ENCODE measurements at places on chromosomes 16 and 17.

- DNase-seq, result no peak
Observed at GRCh38 chr16:48959747-48960146, 321.9 kb downstream of the CBLN1 start.

DNA sequence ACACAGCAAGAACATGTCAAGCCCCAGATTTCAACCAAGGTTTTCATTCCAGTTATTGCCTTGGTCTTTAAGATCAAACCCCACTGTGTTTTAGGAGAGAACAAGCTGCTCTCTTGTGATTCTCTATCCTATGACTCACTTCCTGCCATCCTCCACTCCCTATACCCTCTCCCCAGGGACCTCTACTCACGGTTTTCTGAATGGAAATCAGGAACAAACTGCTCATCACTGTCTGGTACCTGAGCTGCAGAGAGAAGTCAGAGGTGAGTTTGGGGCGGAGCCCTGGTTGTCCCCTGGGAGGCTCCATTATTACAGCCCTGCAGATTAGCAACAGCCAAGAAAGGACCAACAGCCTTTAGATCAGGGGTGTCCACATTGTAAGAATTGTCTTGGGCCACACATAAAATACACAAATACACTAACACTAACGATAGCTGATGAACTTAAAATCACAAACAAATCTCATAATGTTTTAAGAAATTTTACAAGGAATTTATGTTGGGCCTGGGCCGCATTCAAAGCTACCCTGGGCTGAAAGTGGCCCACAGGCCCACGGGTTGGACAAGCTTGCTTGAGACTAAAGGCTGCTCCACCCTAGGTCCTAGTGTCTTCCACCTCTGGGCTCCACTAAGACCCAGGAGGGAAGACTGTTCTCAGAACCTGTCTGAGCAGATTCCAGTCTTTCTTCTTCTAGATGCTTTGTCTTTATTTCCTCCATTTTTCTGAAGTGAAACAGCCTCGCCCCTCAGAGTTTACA is 9.7 kb downstream of the ETV4 start:
- no peak for DNase-seq

GRCh38 chr16:87551487-87551886 is 50.8 kb upstream of the JPH3 start:
- DNase-seq, result no peak

DNA sequence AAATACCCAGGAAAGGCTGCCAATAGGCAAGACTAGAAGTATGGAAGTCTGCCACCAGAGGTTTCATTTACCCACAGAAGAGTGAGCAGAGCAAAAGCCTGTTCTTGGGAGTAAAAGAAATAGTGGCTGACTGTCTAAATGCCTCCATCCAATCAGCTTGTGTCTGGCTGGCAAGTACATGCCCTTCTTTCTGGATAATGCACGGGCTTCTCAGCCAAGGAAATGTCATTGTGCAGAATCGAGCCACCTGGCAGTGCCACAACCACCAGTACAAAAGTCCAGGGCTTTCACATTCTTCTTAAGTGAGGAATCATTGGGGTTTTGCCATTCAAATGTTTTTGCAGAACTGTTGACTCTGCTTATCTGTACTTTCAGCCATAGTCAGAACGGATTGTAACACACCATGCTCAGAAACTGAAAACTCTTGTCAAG is 10.1 kb upstream of the ERCC4 start:
- DNase-seq, result no peak

DNA sequence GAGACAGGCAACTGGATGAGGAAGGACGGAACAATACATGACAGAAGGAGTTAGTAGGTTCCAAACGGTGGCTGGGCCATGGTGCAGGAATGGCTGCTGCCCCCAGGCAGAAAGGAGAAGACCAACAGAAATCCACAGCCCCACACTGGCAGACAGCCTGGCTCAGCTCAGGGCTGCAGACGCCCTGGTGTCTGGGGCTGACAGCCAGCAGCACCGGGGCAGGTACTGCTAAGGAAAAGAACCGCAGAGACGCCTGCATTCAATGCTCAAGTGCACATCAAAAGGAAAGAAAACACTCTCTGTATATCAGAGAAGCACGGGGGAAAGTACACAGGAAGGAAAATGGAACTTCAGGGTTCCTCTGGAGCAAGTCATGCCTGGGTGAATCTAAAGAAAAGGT is 53.4 kb downstream of the GAS7 start:
- DNase-seq, result no peak

- DNase-seq, result peak; percentile 32
Observed at GRCh38 chr16:19071811-19072777, 4.7 kb downstream of the COQ7 start.

- DNase-seq, result no peak
Observed at GRCh38 chr17:39752241-39752881, 14.6 kb downstream of the GRB7 start.

GRCh38 chr16:11972128-11972527 is 4.4 kb upstream of the SNX29 start:
- no peak for DNase-seq

- DNase-seq, result no peak
Observed at GRCh38 chr16:20881503-20881878, 18.7 kb downstream of the DCUN1D3 start.

- DNase-seq, result no peak
Observed at GRCh38 chr17:72631568-72631948, 460.9 kb downstream of the SLC39A11 start.

- DNase-seq, result no peak
Observed at GRCh38 chr17:36748272-36748671, 146.9 kb downstream of the MRM1 start.

GRCh38 chr16:87687126-87687910 is 78.5 kb downstream of the KLHDC4 start:
- no peak for DNase-seq

GRCh38 chr17:50484386-50485155 is 5.9 kb downstream of the RSAD1 start:
- no peak for DNase-seq

DNA sequence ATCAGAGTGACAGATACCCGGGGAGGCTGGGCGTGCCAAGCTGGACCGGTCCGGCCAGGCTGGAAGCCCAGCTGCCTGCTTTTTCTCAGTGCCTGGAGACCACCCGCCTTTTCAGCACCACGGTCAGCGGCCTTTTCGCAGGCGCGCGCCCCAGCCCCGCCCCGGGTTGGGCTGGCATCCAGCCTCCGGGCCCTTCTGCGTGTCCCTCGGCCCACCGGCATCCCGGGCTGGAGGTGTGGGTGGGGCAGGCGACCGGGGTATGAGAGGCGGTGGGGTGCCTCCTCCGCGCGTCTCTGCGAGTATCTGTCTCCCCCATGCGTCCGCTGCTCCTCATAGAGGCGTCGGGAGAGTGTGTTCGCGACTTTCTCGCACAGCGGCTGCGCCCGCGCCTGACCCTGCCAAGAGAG is 102.5 kb downstream of the MRM1 start:
- peak; percentile 21 for DNase-seq

- no peak for DNase-seq
Observed at GRCh38 chr16:20566864-20567263, 9.3 kb downstream of the ACSM2B start.

GRCh38 chr16:28009586-28010373 is 53.7 kb downstream of the GSG1L start:
- no peak for DNase-seq

DNA sequence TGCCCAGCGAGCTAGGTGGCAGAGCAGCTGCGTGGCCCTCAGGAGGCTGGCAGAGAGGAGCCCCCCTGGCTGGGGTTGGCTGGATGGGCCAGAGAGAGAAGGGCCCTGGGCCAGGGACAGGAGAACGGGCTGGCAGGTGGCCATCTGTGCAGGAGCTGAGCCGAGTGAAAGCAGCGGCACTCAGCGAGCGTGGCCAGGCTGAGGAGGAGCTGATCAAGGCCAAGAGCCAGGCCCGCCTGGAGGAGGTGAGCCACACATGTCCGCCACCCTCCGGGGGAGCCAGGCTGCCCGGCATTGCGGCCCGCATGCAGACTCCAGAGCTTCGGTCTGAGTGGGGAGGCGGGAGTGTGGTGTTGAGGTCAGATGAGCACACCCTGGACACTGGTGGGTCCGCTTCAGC is 2.1 kb upstream of the RAC3 start:
- DNase-seq, result no peak

DNA sequence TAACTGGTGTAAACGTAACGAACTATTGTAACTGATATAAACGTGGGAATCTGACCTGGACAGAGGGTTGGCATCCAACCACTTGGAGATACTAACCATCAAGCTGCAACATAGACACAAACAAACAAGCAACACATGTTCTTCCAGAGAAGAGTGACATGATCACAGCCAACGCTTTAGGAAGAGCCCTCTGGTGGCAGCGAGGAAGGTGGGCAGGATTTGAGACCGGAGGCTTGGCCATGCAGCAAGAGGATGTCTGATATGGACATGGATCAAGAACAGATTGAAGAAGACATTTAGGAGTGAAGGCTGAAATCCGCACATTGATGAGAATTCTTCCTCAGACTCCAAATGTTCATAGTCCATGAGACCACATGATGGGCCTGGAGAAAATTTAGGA is 40.3 kb upstream of the TNRC6A start:
- DNase-seq, result no peak

GRCh38 chr16:47139561-47140185 is 4.1 kb downstream of the NETO2 start:
- no peak for DNase-seq

- no peak for DNase-seq
Observed at GRCh38 chr16:84489131-84489530, 15.3 kb downstream of the MEAK7 start.

- no peak for DNase-seq
Observed at GRCh38 chr16:24074574-24074973, 181.6 kb upstream of the CACNG3 start.

DNA sequence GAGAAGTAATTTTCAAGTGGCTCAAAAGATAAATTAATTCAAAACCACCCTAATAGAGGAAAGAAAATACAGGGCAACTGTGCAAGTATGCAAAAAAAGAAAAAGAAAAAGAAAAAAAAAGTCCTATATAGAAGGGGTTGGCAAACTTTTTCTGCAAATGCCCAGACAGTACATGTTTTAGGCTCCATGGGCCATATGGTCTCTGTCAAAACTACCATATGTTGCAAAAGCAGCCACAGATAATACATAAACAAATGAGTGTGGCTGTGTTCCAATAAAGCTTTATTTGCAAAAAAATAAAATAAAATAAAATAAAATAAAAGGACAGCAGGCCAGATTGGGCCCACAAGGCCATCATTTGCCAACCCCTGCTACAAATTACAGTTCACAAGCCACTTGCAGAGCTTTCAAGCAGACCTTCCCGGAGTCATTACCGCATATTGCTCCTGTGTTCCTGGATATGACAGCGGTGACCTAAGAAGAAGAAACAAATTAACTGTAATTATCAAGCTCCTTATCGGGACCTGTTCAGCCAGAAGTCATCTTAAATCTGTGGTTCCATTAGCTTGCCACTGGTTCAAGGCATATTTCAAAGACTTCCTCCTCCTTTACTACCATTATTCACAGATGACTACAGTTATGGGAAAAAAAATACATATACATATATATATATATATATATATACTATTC is 15.9 kb downstream of the ZC3H7A start:
- no peak for DNase-seq

DNA sequence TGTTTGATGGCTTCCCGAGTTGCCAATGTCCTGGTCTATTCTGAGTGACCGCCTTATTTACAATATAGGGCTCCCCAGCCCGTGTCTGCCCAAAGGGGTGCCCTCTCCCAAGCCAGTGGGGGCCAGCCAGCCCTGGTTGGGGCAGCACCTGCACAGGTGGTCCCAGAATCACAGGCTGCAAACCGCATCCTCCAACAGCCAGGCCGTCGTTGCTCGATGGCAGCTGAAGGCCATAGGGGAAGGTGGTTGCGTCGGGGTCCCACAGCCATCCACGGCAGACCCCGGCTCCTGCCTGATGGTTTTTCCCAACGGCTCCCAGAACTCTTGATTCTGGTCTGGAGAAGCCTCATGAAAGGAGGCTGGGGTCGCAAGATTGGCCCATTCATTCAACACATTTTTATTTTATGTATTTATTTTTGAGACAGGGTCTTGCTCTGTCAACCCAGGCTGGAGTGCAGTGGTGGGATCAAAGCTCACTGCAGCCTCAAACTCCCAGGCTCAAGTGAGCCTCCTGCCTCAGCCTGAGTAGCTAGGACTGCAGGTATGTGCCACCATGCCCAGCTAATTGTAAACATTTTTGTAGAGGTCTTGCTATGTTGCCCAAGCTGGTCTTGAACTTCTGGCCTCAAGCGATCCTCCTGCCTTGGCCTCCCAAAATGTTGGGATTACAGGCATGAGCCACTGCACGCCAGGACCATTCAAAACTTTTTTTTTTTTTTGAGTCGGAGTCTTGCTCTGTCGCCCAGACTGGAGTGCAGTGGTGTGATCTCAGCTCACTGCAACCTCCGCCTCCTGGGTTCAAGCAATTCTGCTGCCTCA is 79.0 kb upstream of the TOB1 start:
- DNase-seq, result no peak

GRCh38 chr16:71648162-71648561 is 22.2 kb downstream of the MARVELD3 start:
- DNase-seq, result no peak

GRCh38 chr16:8310323-8310722 is 280.0 kb downstream of the TMEM114 start:
- no peak for DNase-seq

DNA sequence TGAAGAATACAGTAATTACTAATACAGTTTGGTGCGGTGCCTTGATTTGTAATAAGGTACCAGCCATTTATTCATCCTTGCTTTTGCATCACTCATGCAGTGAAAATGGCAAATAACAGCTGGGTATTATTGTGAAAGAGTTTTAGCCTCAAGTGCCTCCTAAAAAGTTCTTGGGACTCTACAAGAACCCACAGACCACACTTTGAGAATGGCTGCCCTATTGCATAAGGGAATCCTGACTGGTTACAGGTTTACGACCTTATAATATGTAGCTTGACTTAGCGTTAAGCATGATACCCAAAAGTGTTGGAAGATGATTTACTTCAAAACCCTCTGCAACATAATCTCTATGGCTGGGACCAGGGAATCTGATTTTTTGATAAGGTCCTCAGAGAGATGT is 4.2 kb downstream of the MYH13 start:
- DNase-seq, result no peak

GRCh38 chr17:77885678-77886386 is 72.7 kb upstream of the TNRC6C start:
- DNase-seq, result no peak

GRCh38 chr16:17168181-17168580 is 302.6 kb downstream of the XYLT1 start:
- no peak for DNase-seq

- DNase-seq, result no peak
Observed at GRCh38 chr17:74147966-74148365, 55.5 kb upstream of the RPL38 start.

DNA sequence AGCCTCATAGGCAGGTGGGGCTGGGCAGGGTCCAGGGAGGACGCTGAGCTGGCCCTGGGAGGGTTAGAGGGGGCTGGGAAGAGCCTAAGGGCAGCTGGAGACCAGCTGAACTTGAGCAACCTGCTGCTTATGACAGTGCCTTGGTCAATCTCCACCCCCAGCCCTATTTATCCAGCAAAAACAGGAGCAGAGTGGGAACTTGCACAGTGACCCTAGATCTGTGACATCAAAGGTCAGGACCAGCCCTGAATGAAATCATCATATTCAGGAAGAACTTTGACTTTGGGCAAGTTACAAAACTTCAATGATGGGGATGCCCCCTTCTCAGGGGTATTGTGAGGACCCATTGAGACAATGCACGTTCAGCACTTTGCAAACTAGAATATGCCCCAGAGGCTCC is 9.4 kb downstream of the CD300LF start:
- DNase-seq, result no peak

- no peak for DNase-seq
Observed at GRCh38 chr17:56614522-56614921, 21.0 kb downstream of the NOG start.

Measured in stimulated activated CD8-positive, alpha-beta memory T cell treated with anti-CD3 and anti-CD28 coated beads, Interleukin-12 subunit alpha, Interleukin-12 subunit beta, amount 100 ng/mL, for 1 hour (primary cell).